ENCODE measurements at places on chromosomes 5 and 9.
A peak's percentile ranks its signal among the peaks of the same experiment; 100 is the strongest.

DNA sequence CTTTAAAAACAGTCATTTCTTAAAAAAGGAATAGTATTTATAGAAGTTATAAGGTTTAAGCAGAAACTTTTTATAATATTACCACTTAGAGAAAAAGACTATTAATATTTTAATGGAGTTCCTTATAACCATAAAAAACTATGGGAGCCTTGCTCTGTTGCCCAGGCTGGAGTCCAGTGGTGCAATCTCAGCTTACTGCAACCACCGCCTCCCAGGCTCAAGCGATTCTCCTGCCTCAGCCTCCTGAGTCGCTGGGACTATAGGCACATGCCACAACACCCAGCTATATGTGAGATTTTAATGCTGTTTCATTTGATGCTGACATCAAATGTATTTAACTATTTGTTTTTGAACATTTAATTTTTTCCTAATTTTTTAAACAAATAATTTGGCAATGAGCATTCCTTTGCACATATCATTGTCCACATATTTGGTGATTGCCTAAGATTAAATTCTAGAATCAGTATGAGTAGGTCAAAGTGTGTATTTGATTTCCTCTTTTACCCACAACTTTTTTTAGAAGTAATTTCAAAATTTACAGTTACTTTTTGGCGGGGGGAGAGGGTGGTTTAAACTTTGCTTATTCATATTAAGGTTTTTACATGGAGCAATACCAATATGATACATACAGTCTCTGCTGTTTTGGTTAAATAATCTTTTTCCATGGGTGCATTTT, 235.5 kb downstream of the ARHGEF28 start:
- no peak for DNase-seq
- no peak overlapping the region for H3K27ac ChIP-seq
- no peaks in the 10 kb centered on the region for H3K27me3 ChIP-seq
- peaks cover 15% of the 10 kb centered on the region for H3K36me3 ChIP-seq

GRCh38 chr9:21778304-21778703, 24.1 kb upstream of the MTAP start:
- DNase-seq: no peak
- no peak overlapping the region for H3K27ac ChIP-seq
- H3K27me3 ChIP-seq: no peaks in the 10 kb centered on the region
- no peak overlapping the region for H3K4me3 ChIP-seq
- peaks cover 12% of the 10 kb centered on the region for H3K4me1 ChIP-seq

GRCh38 chr5:40568548-40568947, 111.2 kb upstream of the PTGER4 start:
- DNase-seq: no peak
- no peaks in the 10 kb centered on the region for H3K36me3 ChIP-seq
- no peak overlapping the region for H3K27ac ChIP-seq
- no peaks in the 10 kb centered on the region for H3K27me3 ChIP-seq
- no peak overlapping the region for H3K4me3 ChIP-seq

- no peak overlapping the region for H3K27ac ChIP-seq
- no peak for DNase-seq
- H3K27me3 ChIP-seq: peaks cover 24% of the 10 kb centered on the region
Measured at GRCh38 chr9:134071149-134071548, 3.3 kb upstream of the BRD3 start.

DNA sequence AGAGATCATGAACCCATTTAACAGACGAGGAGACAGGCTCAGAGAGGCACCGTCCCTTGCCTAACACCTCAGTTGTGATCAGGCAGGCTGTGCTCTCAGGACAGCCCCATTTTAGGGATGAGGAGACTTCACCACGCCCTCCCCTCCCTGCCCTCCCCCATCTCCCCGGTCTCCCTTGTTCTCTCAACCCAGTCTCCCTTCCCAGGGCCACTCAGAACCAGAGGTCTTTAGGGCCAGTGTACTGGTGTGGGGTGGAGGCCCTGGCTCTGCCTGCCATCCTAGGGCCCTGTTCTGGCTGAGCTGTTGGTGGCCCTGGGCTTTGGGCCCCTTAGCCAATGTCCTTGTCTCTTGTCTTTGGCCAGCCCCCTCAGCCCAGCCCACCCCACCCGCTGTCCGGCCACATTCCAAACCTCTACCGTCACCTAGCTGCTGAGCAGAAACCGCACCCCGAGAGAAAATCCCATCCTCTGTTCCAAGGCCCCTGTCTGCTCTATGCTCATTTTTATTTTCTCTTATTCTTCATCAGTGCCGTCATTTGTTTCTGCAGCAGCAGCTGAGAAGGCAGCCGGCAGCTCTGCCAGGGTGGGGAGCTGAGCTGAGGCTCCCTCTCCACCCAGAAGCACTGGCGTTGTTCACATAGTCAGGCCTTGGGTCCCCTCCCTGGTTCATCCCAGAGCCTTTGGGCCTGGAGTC, 33.9 kb downstream of the OLFML2A start:
- peak; percentile 88 for DNase-seq
- H3K27ac ChIP-seq: peak overlapping the region; percentile 85
- H3K4me1 ChIP-seq: peaks cover 41% of the 10 kb centered on the region
- H3K27me3 ChIP-seq: no peaks in the 10 kb centered on the region
- no peaks in the 10 kb centered on the region for H3K36me3 ChIP-seq

DNA sequence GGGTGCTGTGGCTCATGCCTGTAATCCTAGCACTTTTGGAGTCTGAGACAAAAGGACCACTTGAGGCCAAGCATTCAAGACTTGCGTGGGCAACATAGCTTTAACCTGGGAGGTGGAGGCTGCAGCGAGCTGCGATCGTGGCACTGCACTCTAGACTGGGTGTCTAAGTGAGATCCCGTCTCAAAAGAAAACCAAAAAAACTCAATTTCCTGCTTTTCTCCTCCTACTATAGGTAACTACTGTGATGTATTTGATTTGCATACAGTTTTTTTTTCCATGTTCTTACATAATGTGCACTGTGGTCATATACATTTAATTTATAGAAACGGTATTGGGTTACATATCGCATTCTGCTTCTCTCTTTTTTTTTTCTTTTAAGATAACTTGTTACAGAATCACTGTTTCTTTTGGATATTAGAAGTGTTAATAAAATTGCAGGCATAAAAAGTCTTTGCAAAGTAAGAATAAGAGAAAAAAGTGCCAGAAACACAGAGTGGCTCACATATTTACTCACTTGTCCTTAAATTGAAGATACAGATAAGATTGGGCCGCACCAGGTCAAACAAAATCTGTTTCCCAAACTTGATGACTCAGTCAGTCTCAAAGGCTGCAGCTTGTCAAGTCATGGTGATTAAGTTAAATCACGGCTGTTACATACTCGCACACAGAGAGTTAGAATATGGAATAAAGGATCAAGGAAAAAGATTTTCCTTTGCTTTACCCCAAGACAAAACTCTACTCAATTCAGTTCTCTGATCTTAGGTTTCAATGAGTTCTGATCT, 2.0 kb upstream of the PTGR1 start:
- no peaks in the 10 kb centered on the region for H3K27me3 ChIP-seq
- H3K36me3 ChIP-seq: peaks cover 10% of the 10 kb centered on the region
- no peak overlapping the region for H3K4me3 ChIP-seq

- no peak for DNase-seq
- no peak overlapping the region for H3K4me3 ChIP-seq
- H3K36me3 ChIP-seq: no peaks in the 10 kb centered on the region
- no peaks in the 10 kb centered on the region for H3K27me3 ChIP-seq
- no peak overlapping the region for H3K27ac ChIP-seq
- peaks cover 3% of the 10 kb centered on the region for H3K4me1 ChIP-seq
Measured at GRCh38 chr5:13975246-13975645, 30.8 kb upstream of the DNAH5 start.

DNA sequence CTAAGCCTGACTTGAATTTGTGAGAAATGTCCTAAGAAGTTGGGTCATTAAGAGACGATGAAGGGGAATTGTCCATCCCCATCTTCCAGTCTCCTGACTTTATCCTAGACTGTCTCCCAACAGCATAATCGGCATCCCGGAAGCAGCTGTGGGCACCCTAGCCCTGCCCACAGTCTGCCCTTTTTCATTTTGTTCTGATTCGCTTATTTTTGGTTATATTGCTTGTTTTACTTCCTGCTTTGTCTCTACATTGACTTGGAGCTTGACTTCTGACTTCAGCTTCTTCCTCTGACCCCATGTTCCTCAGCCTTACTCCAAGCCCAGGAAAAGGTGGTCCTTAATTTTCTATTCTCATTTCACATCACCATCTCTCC, 41.8 kb downstream of the UGCG start:
- H3K27ac ChIP-seq: no peak overlapping the region
- DNase-seq: no peak
- H3K36me3 ChIP-seq: peaks cover 33% of the 10 kb centered on the region
- peaks cover 19% of the 10 kb centered on the region for H3K4me1 ChIP-seq
- no peaks in the 10 kb centered on the region for H3K27me3 ChIP-seq

- H3K27ac ChIP-seq: no peak overlapping the region
- H3K4me3 ChIP-seq: no peak overlapping the region
- no peaks in the 10 kb centered on the region for H3K4me1 ChIP-seq
- H3K36me3 ChIP-seq: no peaks in the 10 kb centered on the region
- H3K27me3 ChIP-seq: no peaks in the 10 kb centered on the region
Measured at GRCh38 chr9:101639311-101639710, 44.5 kb upstream of the PPP3R2 start.

DNA sequence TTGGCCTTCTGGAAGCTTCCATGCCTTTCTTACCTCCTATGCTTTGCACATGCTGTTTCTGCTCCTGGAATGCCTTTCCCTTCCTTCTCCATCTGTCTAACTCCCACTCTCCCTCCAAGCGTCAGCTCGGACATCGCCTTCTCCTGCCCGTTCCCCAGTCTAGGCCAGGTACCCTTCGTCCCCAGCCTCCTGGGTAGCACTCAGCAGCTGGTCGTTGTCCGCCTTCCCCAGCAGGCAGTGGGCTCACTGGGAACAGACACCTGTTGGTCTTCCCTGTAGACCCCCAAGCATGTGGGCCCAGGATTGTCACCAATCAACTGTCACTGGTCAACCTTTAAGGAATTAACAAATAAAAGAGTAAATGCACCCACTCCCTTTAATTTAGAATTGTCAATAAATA, 202.2 kb downstream of the RGS3 start:
- no peaks in the 10 kb centered on the region for H3K36me3 ChIP-seq
- DNase-seq: no peak
- no peaks in the 10 kb centered on the region for H3K27me3 ChIP-seq
- no peak overlapping the region for H3K27ac ChIP-seq
- H3K4me3 ChIP-seq: no peak overlapping the region

DNA sequence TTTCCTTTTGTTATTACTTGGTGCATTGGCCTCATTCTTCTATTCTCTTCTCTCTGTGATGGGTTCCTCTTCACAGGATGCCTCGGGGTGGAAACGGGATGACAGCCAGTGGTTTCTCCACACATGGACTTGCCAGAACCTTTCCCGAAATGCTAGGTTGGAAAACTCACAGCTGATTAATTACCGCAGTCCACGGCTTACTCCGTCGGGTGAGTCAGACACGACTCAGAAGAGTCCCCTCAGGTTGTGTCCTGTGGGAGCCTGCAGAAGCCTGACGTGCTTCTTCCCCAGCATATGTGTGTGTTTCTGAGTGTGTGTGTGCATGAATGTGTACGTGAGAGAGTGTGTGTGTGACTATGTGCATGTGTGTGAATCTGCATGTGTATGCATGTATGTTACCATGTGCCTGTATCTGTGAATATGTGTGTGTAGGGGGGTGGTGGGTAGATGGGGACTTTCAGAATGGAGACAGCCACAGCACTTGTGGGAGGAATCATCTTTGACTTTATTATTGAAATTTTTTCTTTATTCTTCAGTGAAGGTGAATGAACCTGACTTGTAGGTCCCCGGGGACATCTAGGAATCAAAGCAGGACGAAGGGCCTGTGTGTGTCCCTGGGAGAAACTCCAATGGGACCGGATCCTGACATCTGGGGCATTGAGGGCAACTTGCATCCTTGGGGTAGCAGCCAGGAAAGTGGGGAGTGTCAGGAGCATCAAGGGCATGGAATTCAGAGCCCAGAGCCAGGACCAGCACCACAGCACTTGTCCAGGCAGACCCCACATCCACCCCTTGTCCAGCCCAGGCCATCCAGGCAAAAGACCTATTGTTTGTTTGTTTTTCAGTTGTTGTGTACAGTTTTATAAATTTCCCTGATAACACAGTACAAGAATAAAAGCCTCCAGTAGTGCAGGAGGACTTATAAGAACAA, 21.9 kb upstream of the MED10 start:
- H3K4me3 ChIP-seq: no peak overlapping the region
- peaks cover 11% of the 10 kb centered on the region for H3K27me3 ChIP-seq
- H3K27ac ChIP-seq: no peak overlapping the region
- peak; percentile 40 for DNase-seq
- H3K4me1 ChIP-seq: no peaks in the 10 kb centered on the region

DNA sequence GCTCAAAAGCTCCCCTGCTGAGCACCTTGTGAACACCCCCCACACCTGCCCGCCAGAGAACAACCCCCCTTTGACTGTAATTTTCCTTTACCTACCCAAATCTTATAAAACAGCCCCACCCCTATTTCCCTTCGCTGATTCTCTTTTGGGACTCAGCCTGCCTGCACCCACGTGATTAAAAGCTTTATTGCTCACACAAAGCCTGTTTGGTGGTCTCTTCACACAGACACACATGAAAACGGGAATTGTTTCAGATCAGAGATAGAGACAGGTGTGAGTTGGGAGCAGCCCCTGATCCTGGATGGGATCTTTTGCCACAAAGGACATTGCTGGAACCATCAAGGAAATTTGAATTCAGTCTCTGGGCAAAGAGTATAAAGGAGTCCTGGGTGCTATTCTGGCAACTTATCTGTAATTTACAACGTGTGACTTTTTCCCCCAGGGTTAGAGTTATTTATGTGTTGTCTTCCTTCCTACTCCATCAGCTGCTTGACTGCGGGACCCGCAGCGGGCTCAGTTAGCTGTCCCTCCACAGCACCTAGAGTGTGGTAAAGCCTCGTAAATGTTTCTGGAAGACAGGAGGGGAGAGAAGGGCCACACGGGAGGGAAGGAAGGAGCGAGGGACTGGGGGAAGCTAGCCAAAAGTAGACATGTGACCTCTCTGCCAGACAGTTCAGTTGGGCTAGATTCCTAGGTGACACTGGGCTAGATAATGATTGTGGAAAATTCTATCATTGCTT, 437.0 kb downstream of the ZNF608 start:
- H3K36me3 ChIP-seq: no peaks in the 10 kb centered on the region
- no peak overlapping the region for H3K27ac ChIP-seq
- no peak for DNase-seq
- peaks cover 11% of the 10 kb centered on the region for H3K4me1 ChIP-seq

DNA sequence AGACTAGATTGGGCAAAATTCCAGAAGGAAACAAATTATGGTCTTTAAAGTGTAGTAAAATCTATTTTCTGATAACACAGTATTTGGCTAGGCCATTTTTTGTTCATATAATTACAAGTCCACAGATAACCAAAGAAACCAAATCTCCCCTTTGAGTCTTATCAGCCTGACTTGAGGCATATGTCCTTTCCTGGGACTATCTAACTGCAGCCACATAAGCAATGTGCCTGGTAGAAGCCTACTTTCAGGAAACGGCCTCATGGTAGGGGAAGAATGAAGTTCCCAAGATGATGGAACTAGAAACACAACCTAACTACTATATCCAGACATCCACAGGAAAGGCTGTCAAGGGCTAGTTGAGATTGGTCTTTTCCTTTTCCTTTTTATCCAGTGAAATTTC, 130.0 kb downstream of the PIK3R1 start:
- H3K4me3 ChIP-seq: no peak overlapping the region
- no peaks in the 10 kb centered on the region for H3K36me3 ChIP-seq
- no peaks in the 10 kb centered on the region for H3K4me1 ChIP-seq
- no peak for DNase-seq
- H3K27ac ChIP-seq: no peak overlapping the region

GRCh38 chr5:147081311-147081764, 153.5 kb upstream of the STK32A start:
- no peak for DNase-seq
- H3K4me3 ChIP-seq: no peak overlapping the region
- H3K36me3 ChIP-seq: no peaks in the 10 kb centered on the region
- H3K4me1 ChIP-seq: no peaks in the 10 kb centered on the region
